Fibroblast of lung (primary cell): ENCODE measurements at places on chromosomes 16 and 17. TPM values are rescaled to one million over a fixed set of nuclear protein-coding genes. Genes with fewer than 3 reads are reported as not detected.

Gene PTGES3L
- total RNA-seq, result 0.17 TPM in 1 of 2 replicates, not detected in the other

Gene EPX
- not detected in 2 replicates for total RNA-seq

Gene SEZ6L2
- 1.8 and 2.6 TPM in 2 replicates for total RNA-seq

Gene TMEM92
- total RNA-seq, result under 0.01 TPM in 1 of 2 replicates, not detected in the other

Gene ATAD5
- total RNA-seq, result 0.77 and 0.83 TPM in 2 replicates

Gene IL4R
- 21.1 and 23.6 TPM in 2 replicates for total RNA-seq

Gene UMOD
- total RNA-seq, result not detected in 2 replicates

Gene KRT12
- not detected in 2 replicates for total RNA-seq

Gene TIMP2
- total RNA-seq, result 88.9 and 155 TPM in 2 replicates

GRCh38 chr16:57786632-57787518, 15.4 kb downstream of the KIFC3 start:
- H3K27ac ChIP-seq, result peak overlapping the region; percentile 26
- H3K27me3 ChIP-seq, result no peaks in the 10 kb centered on the region
- DNase-seq, result no peak
- H3K36me3 ChIP-seq, result peaks cover 13% of the 10 kb centered on the region
- peaks cover 10% of the 10 kb centered on the region for H3K4me1 ChIP-seq

GRCh38 chr16:82793528-82794245, 166.9 kb downstream of the CDH13 start:
- no peak for DNase-seq
- H3K36me3 ChIP-seq, result no peaks in the 10 kb centered on the region
- no peak overlapping the region for H3K4me3 ChIP-seq
- H3K27me3 ChIP-seq, result no peaks in the 10 kb centered on the region

DNA sequence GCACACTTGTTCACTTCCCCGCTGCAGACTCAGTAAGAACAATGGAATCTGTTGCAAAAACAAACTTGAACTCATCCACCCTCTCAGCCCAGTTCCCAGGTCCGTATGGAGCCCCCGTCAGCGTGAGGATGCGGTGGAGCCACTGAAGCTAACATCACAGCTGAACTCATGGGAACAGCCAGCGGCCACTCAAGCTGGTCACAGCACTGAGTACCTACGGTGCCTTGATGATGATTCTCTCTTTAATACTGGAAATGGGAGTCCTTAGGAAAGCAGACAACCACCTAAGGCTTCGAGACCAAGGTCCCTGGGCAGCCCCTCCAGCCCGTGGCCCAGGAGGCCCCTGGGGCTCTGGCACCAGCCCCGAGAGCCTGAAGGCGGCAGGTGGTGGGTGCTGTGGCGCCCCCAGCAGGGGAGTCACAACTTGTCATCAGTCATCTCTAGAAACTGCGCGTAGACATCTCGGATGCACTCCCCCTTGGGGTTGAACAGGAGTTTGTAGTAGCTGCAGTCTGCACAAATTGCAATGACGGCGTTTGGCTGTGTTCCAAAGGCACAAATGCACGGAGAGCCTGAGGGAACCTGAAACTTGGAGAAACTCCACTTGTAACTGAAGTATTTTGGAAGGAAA, 31.0 kb upstream of the RHOT1 start:
- peak; percentile 70 for DNase-seq
- no peaks in the 10 kb centered on the region for H3K27me3 ChIP-seq
- H3K27ac ChIP-seq, result no peak overlapping the region
- H3K36me3 ChIP-seq, result no peaks in the 10 kb centered on the region
- H3K4me1 ChIP-seq, result no peaks in the 10 kb centered on the region
- no peak overlapping the region for H3K4me3 ChIP-seq

GRCh38 chr16:48013491-48013901, 142.3 kb downstream of the ABCC12 start:
- H3K27me3 ChIP-seq, result no peaks in the 10 kb centered on the region
- no peak for DNase-seq
- no peak overlapping the region for H3K27ac ChIP-seq
- H3K4me1 ChIP-seq, result no peaks in the 10 kb centered on the region

DNA sequence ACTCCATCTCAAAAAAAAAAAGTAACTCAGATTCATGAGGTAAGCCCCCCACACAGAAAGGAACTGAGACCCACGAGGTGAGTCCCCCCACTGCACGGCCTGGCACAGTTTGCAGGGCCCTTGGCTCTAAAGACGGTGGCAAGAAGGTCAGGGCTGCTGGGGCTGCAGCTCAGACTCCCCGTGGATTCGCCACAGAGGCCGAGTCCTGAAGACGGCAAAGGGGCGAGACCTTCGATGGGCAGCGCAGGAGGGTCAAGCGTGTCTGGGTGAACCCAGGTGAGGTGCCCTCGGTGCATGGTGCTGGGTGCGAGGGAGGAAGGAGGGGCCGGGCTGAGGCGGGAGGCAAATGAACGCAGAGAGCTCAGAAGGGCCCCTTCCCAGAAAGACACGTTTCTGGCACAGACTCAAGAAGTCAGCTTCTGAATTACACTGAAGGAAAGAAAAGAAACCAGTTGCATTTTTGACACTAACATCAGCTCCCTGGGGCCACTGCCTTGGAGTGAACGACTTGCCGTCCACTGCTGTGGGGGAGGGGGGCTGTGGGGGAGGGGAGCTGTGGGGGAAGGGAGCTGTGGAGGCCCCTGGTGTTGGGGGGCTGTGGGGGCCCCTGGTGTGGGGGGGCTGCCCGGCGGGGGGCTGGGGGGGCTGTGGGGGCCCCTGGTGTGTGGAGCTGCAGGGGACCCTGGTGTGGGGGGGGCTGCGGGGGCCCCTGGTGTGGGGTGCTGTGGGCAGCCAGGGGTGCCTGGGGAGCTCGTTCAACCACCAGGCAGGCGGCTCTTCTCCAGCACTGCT, 69.8 kb upstream of the METRNL start:
- H3K36me3 ChIP-seq, result no peaks in the 10 kb centered on the region
- no peak overlapping the region for H3K4me3 ChIP-seq
- H3K27me3 ChIP-seq, result no peaks in the 10 kb centered on the region
- peaks cover 12% of the 10 kb centered on the region for H3K4me1 ChIP-seq

- H3K4me3 ChIP-seq, result no peak overlapping the region
- H3K36me3 ChIP-seq, result no peaks in the 10 kb centered on the region
- H3K27me3 ChIP-seq, result no peaks in the 10 kb centered on the region
- peaks cover 25% of the 10 kb centered on the region for H3K4me1 ChIP-seq
- DNase-seq, result peak; percentile 91
Measured at GRCh38 chr17:16287563-16288027, 65.7 kb downstream of the CENPV start.

GRCh38 chr16:17194190-17194780, 276.5 kb downstream of the XYLT1 start:
- H3K27ac ChIP-seq, result no peak overlapping the region
- no peaks in the 10 kb centered on the region for H3K4me1 ChIP-seq
- H3K4me3 ChIP-seq, result no peak overlapping the region
- H3K27me3 ChIP-seq, result no peaks in the 10 kb centered on the region
- DNase-seq, result peak; percentile 30
- peaks cover 6% of the 10 kb centered on the region for H3K36me3 ChIP-seq

- no peaks in the 10 kb centered on the region for H3K4me1 ChIP-seq
- H3K27ac ChIP-seq, result no peak overlapping the region
- H3K4me3 ChIP-seq, result no peak overlapping the region
- no peaks in the 10 kb centered on the region for H3K36me3 ChIP-seq
- DNase-seq, result peak; percentile 35
Measured at GRCh38 chr17:65514082-65514481, 47.4 kb downstream of the AXIN2 start.

DNA sequence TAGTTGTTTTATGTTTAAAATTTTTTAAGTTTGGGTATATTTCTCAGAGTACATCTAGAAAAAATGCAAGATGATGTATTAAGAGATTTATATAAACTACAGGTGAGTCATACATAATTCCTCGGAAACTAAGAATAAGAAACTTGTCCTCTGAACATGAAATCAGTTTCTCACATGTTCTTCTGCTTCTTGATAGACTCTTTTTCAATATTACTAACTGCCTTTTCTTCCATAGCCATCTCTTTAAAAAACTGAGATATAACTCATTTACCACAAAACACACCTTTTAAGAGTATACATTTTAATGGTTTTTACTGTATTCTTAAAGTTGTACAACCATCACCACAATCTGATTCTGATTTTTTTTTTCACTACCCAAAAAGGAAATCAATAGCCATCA, 238.4 kb upstream of the AXIN2 start:
- H3K27me3 ChIP-seq, result no peaks in the 10 kb centered on the region
- H3K4me3 ChIP-seq, result no peak overlapping the region
- no peak overlapping the region for H3K27ac ChIP-seq
- H3K36me3 ChIP-seq, result no peaks in the 10 kb centered on the region
- H3K4me1 ChIP-seq, result no peaks in the 10 kb centered on the region
- no peak for DNase-seq

DNA sequence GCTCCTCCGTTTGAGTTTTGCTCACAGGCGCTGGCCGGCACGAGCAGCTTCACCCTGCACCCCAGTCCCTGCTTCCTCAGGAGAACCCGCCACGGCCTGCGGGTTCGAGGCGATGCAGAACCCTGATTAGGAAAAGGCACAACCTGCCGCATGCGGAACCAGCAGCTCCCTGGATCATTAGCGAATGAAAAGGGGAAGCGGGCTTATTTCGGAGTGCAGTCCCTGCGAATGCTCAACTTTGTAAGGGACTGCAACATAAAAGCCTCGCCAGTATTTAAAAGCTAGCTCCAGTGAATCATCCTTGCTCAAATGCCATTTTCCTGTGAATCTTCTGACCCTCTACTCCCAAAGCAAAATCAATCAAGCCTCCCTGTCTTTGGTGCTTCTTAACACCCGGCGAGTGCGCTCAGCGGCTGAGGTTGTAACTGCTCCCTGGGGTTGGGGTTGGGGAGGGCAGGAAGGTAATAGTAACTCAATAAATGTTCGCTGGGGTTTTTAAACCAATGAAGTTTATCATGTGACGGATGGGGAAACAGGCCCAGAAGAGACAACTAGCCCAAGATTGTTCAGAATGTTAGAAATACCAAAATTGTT, 678 bp upstream of the AKAP10 start:
- no peak for DNase-seq
- no peaks in the 10 kb centered on the region for H3K36me3 ChIP-seq
- H3K4me1 ChIP-seq, result peaks cover 4% of the 10 kb centered on the region
- H3K27me3 ChIP-seq, result no peaks in the 10 kb centered on the region
- H3K4me3 ChIP-seq, result peak overlapping the region; percentile 88

DNA sequence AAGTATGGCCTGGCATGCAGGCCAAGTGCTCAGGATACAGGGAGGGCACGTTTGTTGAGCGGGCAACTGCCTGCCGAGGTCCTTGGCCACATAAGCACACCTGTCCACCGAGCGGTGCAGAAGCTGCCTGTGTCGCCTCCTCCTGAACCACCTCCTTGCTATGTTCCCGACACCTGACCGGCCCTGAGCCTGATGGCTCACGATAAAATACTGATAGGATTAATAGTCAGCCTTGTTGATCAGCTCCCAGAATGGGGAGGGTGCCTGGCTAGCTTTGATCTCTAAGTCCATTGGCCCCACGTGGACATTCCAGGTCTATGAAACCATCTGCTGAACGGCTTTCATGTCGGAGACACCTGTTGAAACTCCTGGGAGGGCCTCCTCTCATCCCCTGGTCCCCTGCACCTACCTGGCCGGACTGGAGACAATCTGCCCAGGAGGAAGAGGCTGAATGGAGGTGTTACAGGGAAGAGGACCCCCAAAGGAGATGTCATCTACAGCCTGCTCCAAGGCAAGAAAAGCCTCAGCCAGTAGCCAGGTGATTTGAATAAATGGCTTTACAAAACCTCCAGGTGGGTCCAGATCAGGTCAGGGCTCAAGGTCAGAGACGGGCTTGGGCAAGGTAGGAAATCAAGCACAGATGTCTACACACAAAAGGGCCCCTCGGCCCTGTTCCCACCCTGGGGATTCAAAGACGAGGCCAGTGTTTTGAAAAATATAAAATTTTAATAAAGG, 33.4 kb downstream of the AXIN2 start:
- H3K4me1 ChIP-seq, result peaks cover 17% of the 10 kb centered on the region
- no peak overlapping the region for H3K27ac ChIP-seq
- DNase-seq, result no peak

DNA sequence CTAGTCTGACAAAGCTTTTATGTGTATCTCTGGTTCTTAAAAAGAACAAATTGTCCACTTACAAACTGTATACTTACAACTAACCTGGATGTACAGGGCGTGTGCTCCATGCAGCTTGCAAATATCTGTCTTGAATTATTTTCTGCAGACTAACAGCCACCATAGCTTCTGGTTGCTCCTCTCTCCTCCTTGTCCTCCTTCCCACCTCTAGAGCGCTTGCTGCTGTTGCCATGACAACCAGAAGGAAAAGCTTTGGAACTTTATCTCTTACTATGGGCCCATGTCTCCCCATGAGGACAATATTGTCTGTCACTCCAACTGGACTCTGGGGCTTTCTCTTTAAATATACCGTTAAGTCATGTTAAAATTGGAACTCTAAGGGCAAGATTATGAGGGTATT, 71.5 kb upstream of the DHX40 start:
- H3K4me3 ChIP-seq, result no peak overlapping the region
- H3K36me3 ChIP-seq, result no peaks in the 10 kb centered on the region
- H3K27ac ChIP-seq, result no peak overlapping the region
- no peaks in the 10 kb centered on the region for H3K4me1 ChIP-seq
- no peaks in the 10 kb centered on the region for H3K27me3 ChIP-seq

GRCh38 chr16:35745821-35746248, 2286.4 kb downstream of the TP53TG3F start:
- no peaks in the 10 kb centered on the region for H3K27me3 ChIP-seq
- no peaks in the 10 kb centered on the region for H3K4me1 ChIP-seq
- no peak for DNase-seq
- H3K36me3 ChIP-seq, result no peaks in the 10 kb centered on the region
- no peak overlapping the region for H3K27ac ChIP-seq

DNA sequence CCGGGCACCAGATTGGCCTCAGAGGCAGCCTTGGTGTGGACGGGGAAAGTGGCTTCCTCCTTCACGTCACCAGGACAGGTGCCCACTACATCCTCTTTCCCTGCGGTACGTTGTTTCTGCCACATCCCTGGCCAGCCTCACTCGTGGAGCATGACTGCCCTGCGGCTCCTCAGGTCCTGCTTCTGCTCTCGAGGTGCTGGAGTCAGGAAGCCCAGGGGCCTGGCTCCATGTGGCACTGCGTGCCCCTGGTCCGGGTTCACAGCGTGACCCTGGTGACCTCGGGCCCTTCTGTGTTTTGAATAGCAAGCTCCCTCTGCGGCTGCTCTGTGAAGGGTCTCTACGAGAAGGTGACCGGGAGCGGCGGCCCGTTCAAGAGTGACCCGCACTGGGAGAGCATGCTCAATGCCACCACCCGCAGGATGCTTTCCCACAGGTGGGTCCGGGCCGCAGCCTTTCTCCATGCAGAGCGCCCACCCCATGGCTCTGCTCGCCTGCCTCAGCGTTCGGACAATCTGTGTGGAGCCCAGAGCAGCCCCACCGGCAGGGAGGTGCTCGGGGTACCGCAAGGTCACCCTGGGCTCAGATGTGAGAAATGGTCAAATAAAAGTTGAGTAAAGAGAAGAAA, 13.5 kb downstream of the RGS11 start:
- H3K27ac ChIP-seq, result no peak overlapping the region
- no peaks in the 10 kb centered on the region for H3K4me1 ChIP-seq
- H3K36me3 ChIP-seq, result peaks cover 6% of the 10 kb centered on the region
- H3K4me3 ChIP-seq, result no peak overlapping the region
- no peak for DNase-seq

- no peak overlapping the region for H3K4me3 ChIP-seq
- peaks cover 6% of the 10 kb centered on the region for H3K27me3 ChIP-seq
- H3K4me1 ChIP-seq, result no peaks in the 10 kb centered on the region
- no peak for DNase-seq
- no peak overlapping the region for H3K27ac ChIP-seq
- no peaks in the 10 kb centered on the region for H3K36me3 ChIP-seq
Measured at GRCh38 chr16:65994291-65994690, 372.2 kb upstream of the CDH5 start.

- no peak overlapping the region for H3K27ac ChIP-seq
- H3K27me3 ChIP-seq, result peaks cover 70% of the 10 kb centered on the region
- DNase-seq, result no peak
- H3K36me3 ChIP-seq, result no peaks in the 10 kb centered on the region
- H3K4me3 ChIP-seq, result no peak overlapping the region
- no peaks in the 10 kb centered on the region for H3K4me1 ChIP-seq
Measured at GRCh38 chr17:38571833-38572668, 33.7 kb downstream of the SRCIN1 start.
